ENCODE measurements at places on chromosomes 7 and 10. TPM values are rescaled to one million over a fixed set of nuclear protein-coding genes. Genes with fewer than 3 reads are reported as not detected.

DNA sequence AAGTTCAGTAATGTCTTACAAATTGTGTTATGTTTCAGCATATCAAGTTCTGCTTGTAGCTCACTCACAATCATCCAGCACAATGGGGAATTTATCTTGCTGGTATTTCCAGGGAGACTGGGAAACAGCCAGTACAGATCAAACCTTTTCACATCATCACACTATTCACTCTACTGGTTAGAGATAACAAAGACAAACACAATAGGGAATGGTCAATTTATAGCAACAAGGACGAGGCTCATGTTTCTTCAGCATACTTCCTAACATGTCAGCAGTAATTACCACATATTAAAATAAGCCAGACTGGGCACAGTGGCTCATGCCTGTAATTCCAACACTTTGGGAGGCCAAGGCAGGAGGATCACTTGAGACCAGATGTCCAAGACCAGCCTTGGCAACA is 38.3 kb downstream of the TOMM7 start:
- H3K4me1 ChIP-seq = no peaks in the 10 kb centered on the region
- no peaks in the 10 kb centered on the region for H3K36me3 ChIP-seq
- no peaks in the 10 kb centered on the region for H3K27me3 ChIP-seq
- no peak for DNase-seq
- H3K27ac ChIP-seq = no peak overlapping the region

- no peaks in the 10 kb centered on the region for H3K4me1 ChIP-seq
- peak overlapping the region; percentile 78 for H3K27ac ChIP-seq
- no peak overlapping the region for H3K4me3 ChIP-seq
- peak; percentile 80 for DNase-seq
- no peaks in the 10 kb centered on the region for H3K36me3 ChIP-seq
Observed at GRCh38 chr7:141663081-141663849, 38.7 kb downstream of the DENND11 start.

DNA sequence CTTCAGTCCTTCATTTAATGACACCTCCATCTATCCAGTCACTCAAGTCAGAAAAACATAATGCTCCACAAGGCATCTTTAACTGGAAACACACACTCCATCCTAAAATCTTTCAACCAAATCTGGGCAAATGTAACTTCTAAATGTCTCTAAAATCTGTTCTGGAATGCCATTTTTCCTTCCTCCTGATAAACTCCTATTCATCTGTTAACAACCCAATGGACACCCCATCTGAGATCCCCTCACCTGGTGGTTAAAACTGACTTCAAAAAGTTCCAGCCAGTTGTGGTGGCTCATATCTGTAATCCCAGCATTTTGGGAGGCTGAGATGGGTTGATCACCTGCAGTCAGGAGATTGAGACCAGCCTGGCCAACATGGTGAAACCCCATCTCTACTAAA is 78.7 kb downstream of the ARHGAP21 start:
- H3K4me3 ChIP-seq = no peak overlapping the region
- DNase-seq = no peak
- H3K27ac ChIP-seq = no peak overlapping the region
- no peaks in the 10 kb centered on the region for H3K27me3 ChIP-seq

- H3K27me3 ChIP-seq = no peaks in the 10 kb centered on the region
- DNase-seq = no peak
- H3K27ac ChIP-seq = no peak overlapping the region
- peak overlapping the region; percentile 63 for H3K4me3 ChIP-seq
- H3K4me1 ChIP-seq = no peaks in the 10 kb centered on the region
Observed at GRCh38 chr7:150717814-150718420, 1.5 kb downstream of the GIMAP1 start.

DNA sequence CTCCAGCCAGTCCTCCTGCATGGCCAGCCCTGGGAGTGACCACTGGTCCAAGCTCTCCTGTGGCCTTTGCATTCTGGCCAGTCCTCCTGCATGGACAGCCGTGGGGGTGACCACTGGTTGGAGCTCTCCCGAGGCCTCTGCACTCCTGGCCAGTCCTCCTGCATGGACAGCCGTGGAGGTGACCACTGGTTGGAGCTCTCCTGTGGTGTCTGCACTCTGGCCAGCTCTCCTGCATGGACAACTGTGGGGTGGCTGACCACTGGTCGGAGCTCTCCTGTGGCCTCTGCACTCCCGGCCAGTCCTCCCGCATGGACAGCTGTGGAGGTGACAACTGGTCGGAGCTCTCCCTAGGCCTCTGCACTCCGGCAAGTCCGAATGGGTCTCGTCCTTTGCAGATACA is 28.7 kb upstream of the ADARB2 start:
- H3K4me3 ChIP-seq = no peak overlapping the region
- H3K27ac ChIP-seq = no peak overlapping the region
- DNase-seq = no peak
- H3K27me3 ChIP-seq = no peaks in the 10 kb centered on the region

GRCh38 chr10:109969760-109970346 is 37.9 kb upstream of the ADD3 start:
- H3K4me3 ChIP-seq = peak overlapping the region; percentile 18
- no peak for DNase-seq
- H3K4me1 ChIP-seq = peaks cover 6% of the 10 kb centered on the region

DNA sequence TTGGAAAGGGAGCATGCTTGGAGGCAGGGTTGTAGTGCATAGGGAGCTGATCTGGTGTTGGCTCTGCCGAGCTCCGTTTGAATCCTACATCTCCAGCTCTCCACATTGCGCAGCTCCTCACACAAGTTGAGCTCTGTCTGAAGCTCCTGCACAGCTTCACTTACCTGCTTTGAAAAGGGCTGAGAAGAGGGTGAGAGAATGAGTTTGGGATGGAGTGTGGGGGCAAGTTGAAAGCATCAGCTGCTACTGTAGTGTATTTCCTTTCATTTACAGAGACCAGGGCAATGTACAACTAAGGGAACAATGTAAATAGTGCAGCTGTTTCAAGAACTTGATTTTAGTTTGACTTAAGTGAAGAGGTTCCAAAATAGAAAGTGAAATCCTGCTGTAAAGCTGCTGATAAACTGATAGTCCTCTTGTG is 88.5 kb downstream of the VTI1A start:
- H3K36me3 ChIP-seq = no peaks in the 10 kb centered on the region
- no peaks in the 10 kb centered on the region for H3K27me3 ChIP-seq
- no peaks in the 10 kb centered on the region for H3K4me1 ChIP-seq
- peak overlapping the region; percentile 58 for H3K27ac ChIP-seq

DNA sequence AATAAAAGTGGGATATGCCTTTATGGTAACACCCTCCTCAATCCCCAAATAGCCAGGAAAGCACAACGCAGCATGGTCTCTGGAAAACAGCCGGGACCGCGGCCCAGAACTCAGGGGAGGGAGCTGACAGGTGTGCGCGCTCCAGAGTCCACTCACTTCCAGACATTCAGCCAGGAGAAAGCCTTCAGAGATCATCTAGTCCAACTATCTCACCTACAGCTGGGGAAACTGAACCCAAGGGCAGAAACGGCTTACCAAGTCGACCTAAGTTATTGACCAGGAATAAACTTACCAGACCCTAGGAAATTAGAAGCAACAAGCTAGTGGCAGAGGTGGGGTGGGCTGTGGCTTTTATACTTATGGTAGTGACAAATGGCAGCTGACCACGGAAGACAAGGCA is 16.4 kb downstream of the GSDME start:
- no peaks in the 10 kb centered on the region for H3K27me3 ChIP-seq
- no peaks in the 10 kb centered on the region for H3K36me3 ChIP-seq
- no peaks in the 10 kb centered on the region for H3K4me1 ChIP-seq

- H3K4me3 ChIP-seq = no peak overlapping the region
- no peak for DNase-seq
- H3K27me3 ChIP-seq = no peaks in the 10 kb centered on the region
- H3K4me1 ChIP-seq = no peaks in the 10 kb centered on the region
- H3K36me3 ChIP-seq = peaks cover 3% of the 10 kb centered on the region
- H3K27ac ChIP-seq = no peak overlapping the region
Observed at GRCh38 chr7:7577888-7578287, 11.2 kb downstream of the MIOS start.

- H3K36me3 ChIP-seq = no peaks in the 10 kb centered on the region
- H3K4me1 ChIP-seq = no peaks in the 10 kb centered on the region
- H3K27ac ChIP-seq = no peak overlapping the region
- DNase-seq = no peak
- H3K27me3 ChIP-seq = no peaks in the 10 kb centered on the region
Observed at GRCh38 chr10:76711222-76711997, 926.2 kb downstream of the KCNMA1 start.

DNA sequence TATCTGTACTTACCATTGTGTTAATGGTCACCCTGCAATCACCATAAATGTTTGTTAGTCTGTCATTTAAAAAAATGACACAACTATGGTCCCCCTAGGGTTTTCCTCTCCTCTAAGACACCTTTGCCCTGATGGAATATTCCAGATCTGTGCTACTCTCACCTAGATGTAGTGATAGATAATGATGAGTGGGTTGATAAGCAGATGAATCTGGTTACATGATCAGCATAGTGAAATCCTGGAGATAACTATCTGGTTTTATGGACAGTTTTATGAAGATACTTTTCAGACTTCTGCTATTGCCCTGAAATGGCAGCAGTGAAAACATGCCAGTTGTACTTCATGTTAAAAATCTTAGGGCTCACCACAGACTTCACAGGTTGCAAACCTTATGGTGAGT is 152.4 kb downstream of the GATA3 start:
- H3K4me3 ChIP-seq = no peak overlapping the region
- no peaks in the 10 kb centered on the region for H3K36me3 ChIP-seq
- no peaks in the 10 kb centered on the region for H3K27me3 ChIP-seq
- no peak overlapping the region for H3K27ac ChIP-seq

GRCh38 chr10:74967911-74968666 is 141.7 kb downstream of the KAT6B start:
- no peaks in the 10 kb centered on the region for H3K36me3 ChIP-seq
- DNase-seq = no peak
- H3K27me3 ChIP-seq = no peaks in the 10 kb centered on the region
- H3K4me3 ChIP-seq = no peak overlapping the region

DNA sequence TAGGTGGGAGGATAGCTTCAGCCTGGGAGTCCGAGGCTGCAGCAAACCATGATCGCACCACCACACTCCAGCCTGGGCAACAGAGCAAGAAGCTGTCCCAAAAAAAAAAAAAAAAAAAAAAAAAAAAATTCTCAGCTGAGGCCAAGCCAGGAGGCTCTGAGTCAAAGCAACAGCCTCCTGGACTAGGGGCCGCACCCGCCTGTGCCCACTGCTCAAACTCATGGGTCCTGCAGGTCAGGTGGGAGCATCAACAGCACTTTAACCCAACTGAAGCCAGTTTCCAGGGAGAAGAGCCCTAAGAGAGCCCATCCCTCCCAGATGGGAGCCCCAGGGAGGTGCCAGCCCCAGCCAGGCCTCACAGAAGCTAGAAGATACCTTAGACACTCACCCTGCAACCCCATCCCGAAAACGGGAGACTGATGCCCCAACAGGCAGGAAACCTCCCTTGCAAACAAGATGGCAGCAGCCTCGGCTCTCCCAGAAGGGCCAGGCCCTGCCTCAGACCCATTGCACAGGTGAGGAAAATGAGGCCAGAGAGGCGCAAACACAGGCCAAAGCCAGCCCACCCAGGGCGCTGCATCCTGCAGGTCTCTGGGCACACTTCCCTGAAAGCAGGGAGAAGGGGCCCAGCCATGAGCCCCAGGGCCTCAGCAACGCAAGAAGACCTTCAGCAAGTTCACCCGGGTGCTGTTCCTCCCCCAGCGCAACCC is 11.0 kb downstream of the PDGFA start:
- H3K27ac ChIP-seq = no peak overlapping the region
- H3K27me3 ChIP-seq = no peaks in the 10 kb centered on the region
- no peaks in the 10 kb centered on the region for H3K36me3 ChIP-seq
- H3K4me3 ChIP-seq = no peak overlapping the region
- no peak for DNase-seq

DNA sequence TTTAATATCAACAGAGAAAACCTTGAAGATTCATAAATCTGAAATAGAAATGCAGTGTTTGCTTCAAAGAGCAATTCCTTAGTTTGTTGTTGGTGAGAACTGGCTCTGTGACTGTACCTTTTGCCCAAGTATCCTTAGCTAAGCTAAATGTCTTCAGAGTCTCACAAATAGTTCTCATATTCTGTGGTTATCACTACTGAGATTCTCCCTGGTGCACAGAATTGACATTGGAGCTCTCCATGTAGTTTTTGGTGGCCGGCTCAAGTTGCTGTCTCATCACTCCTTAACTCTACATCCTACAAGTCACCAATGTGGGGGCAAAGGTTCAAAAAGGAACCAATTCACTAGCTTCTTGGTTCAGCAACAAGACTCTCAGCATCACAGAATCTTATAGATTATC is 780.3 kb downstream of the LRMDA start:
- DNase-seq = no peak
- H3K4me3 ChIP-seq = no peak overlapping the region
- no peak overlapping the region for H3K27ac ChIP-seq
- H3K36me3 ChIP-seq = no peaks in the 10 kb centered on the region

- no peak for DNase-seq
- no peaks in the 10 kb centered on the region for H3K27me3 ChIP-seq
- peaks cover 5% of the 10 kb centered on the region for H3K4me1 ChIP-seq
Observed at GRCh38 chr10:3428826-3429225, 256.2 kb upstream of the PITRM1 start.

DNA sequence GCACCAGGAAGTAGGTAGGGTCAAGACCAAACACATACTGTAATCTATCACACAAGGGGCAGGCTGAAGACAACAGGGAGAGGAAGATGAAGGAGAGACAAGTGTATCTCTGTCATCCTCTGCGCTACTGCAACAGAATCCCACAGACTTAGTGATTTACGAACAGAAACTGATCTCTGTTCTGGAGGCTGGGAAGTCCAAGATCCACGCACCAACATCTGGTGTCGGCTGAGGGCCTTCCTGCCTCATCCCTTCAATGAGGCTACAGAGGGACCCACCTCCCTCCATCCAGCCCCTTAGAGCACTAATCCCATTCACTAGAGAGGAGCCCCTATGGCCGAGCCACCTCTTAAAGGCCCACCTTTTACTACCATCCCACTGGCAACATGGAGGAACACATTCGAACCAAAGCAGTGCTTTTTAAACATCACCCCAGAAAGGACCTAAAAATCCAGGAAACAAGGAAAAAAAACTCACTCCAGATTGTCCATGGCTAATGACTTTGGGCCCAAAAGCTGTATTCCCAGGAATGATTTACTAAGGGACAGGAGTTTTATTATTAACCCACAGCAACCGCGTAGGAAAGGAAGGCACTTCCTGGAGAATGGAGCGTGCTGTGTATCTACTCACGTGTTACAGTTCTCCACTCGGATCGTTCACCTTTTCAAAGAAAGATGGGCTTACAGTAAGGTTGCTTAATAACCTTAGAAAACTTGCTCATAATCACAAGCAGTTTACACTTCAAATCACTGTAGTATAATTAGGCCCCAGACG is 4.2 kb downstream of the BNIP3 start:
- no peaks in the 10 kb centered on the region for H3K4me1 ChIP-seq
- no peak for DNase-seq
- no peaks in the 10 kb centered on the region for H3K36me3 ChIP-seq
- no peak overlapping the region for H3K4me3 ChIP-seq

- no peaks in the 10 kb centered on the region for H3K27me3 ChIP-seq
- no peak overlapping the region for H3K4me3 ChIP-seq
- no peak for DNase-seq
- no peaks in the 10 kb centered on the region for H3K4me1 ChIP-seq
- no peak overlapping the region for H3K27ac ChIP-seq
Observed at GRCh38 chr10:124403548-124403947, 15.2 kb downstream of the OAT start.

The ZP3 gene
- total RNA-seq = 1.4 TPM

The C7orf33 gene
- total RNA-seq = not detected

The IMPDH1 gene
- total RNA-seq = 58.2 TPM

The TFPI2 gene
- total RNA-seq = 46.7 TPM

The GPC2 gene
- total RNA-seq = 3.6 TPM

The TYW1 gene
- total RNA-seq = 26.2 TPM

The SEC31B gene
- 9.8 TPM for total RNA-seq

The TBXAS1 gene
- 59.8 TPM for total RNA-seq

The ITIH2 gene
- 0.73 TPM for total RNA-seq

The DPYSL4 gene
- 2.1 TPM for total RNA-seq

The MKI67 gene
- 6.4 TPM for total RNA-seq

The CDHR3 gene
- total RNA-seq = 4.6 TPM

The PAPOLB gene
- total RNA-seq = 0.48 TPM

The SLC13A1 gene
- not detected for total RNA-seq
